ENCODE measurements at places on chromosomes 7 and 10.
A peak's percentile ranks its signal among the peaks of the same experiment; 100 is the strongest.

GRCh38 chr10:129956286-129956670 is 7.8 kb downstream of the EBF3 start:
- no peak overlapping the region for H3K27ac ChIP-seq
- no peaks in the 10 kb centered on the region for H3K36me3 ChIP-seq
- no peak for DNase-seq
- H3K4me3 ChIP-seq = no peak overlapping the region
- peaks cover 5% of the 10 kb centered on the region for H3K4me1 ChIP-seq

- no peak overlapping the region for H3K27ac ChIP-seq
- H3K4me1 ChIP-seq = no peaks in the 10 kb centered on the region
- no peaks in the 10 kb centered on the region for H3K27me3 ChIP-seq
- no peak overlapping the region for H3K4me3 ChIP-seq
Observed at GRCh38 chr10:20963056-20963455, 65.9 kb upstream of the NEBL start.

DNA sequence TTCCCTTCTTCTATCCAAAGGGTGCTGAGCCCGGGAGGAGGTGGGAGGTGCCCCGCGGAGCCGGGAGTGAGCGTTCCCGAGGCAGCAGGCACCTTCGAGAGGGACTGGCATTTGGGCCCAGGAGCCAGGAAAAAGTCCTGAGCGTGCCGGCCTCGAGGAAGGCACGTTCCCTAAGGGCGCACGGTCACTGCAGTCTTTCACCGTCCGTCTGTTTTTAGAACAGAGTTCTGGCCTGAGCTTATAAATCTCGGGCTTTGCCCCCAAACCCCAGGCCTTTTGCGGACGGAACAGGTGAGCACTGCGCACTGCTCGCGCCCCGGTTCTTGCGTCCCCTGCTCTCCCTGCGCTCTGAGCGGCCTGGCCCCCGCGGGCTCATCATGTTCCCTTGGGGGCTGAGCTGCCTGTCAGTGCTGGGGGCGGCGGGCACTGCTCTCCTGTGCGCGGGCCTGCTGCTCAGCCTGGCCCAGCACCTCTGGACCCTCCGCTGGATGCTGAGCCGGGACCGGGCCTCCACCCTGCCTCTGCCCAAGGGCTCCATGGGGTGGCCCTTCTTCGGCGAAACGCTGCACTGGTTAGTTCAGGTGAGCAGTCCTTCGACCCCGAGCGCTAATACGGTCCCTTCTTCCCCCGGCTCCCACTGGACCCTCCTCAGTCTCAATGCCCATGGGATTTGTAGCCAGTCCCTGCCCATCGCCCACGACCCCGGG is 442 bp downstream of the CYP26C1 start:
- peaks cover 21% of the 10 kb centered on the region for H3K27me3 ChIP-seq
- DNase-seq = no peak
- H3K27ac ChIP-seq = no peak overlapping the region
- H3K36me3 ChIP-seq = peaks cover 3% of the 10 kb centered on the region

DNA sequence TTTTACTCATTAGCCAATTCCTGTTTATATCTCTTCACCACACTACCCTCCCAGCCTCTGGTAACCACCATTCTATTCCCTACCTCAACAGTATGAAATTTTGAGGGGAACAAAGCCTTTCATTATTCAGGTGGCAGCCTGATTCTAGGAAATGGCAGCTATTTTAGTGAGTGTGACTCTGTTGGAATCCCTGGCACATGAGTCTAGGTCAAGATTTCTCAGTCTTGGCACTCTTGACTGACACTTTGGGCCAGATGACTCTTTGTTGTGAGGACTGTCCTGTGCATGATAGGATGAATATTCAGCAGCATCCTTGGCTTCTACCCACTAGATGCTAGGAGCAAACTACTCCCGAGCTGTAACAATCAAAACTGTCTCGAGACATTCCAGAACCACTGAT is 322.8 kb upstream of the PHYHIPL start:
- H3K27ac ChIP-seq = no peak overlapping the region
- H3K27me3 ChIP-seq = no peaks in the 10 kb centered on the region

DNA sequence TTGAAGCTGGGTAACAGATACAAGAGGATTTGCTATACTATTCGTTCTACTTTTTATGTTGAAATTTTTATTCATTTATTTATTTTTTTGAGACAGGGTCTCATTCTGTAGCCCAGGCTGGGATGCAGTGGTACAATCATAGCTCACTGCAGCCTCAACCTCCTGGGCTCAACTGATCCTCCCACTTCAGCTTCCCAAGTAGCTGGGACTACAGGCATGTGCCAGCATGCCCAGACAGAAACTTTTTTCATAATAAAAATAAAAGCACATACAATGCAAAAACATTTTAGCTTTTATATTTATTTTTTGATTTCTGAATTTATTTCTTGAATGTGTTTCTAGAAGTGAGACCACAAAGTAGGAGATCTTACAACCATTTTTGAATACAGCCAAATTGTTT is 71.2 kb downstream of the FANK1 start:
- no peak overlapping the region for H3K4me3 ChIP-seq
- DNase-seq = no peak
- no peak overlapping the region for H3K27ac ChIP-seq
- peaks cover 2% of the 10 kb centered on the region for H3K27me3 ChIP-seq
- no peaks in the 10 kb centered on the region for H3K4me1 ChIP-seq
- H3K36me3 ChIP-seq = no peaks in the 10 kb centered on the region

DNA sequence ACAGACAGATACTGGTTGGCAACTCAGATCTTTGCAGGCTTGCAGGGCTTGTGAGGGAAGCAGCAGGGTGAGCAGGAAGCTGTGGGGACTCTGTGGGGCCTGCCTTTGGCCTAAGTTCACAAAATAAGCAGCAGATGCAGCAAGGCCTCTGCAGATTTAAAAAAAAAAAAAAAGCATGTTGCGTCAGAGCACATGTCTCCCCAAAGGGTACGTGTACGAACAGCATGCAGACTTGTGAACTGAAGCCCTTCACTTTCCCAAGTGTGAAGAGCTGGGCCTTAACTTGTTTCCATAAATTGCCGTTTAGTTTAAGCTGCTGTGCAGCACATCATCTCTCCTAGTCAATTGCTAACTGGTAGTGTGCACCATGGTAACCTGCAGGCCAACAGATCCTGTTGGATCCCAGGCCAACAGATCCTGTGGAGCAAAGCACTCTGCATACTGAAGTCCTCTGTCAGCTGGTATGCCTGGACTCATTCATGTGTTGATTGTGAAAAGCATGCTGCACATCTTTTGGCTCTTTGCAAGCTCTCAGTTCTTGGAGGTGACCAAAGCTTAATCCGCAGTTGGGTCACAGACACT is 10.8 kb upstream of the XPNPEP1 start:
- no peaks in the 10 kb centered on the region for H3K27me3 ChIP-seq
- H3K27ac ChIP-seq = peak overlapping the region; percentile 59
- no peaks in the 10 kb centered on the region for H3K36me3 ChIP-seq
- H3K4me1 ChIP-seq = peaks cover 49% of the 10 kb centered on the region
- no peak overlapping the region for H3K4me3 ChIP-seq

DNA sequence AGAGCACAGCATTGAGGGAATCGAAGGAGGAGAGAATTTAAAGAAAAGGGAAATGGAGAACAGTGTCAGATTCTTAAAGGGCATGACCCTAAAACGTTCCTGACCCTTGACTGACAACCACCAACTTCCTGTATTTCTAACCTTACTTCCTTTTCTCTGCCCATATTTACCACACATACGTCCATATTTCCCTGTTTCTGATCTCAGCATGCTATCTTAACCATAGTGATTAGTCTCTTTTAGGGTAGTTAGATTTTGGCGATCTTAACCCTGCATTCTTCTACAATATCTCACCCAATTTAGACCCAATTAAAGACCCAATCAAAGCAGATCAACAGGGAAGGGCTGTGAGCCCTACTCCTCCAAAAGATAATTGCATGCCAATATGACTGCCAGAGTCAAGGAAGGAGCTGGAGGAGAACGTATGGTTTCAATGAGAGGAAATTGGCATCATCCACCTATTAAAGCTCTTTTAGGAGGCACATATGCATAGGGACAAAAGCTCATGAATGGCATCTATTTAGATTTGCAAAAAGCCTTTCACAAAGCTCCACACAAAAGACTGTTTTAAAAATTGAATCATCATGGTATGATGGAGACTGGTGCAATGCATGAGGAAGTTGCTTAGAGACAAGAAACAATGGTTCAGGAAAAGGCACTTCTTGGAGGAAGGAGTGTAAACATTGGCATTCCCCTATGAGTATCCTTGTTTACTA is 49.0 kb upstream of the ARHGAP12 start:
- H3K4me1 ChIP-seq = peaks cover 10% of the 10 kb centered on the region
- no peak overlapping the region for H3K27ac ChIP-seq
- no peaks in the 10 kb centered on the region for H3K36me3 ChIP-seq
- no peak for DNase-seq
- peaks cover 3% of the 10 kb centered on the region for H3K27me3 ChIP-seq
- no peak overlapping the region for H3K4me3 ChIP-seq

DNA sequence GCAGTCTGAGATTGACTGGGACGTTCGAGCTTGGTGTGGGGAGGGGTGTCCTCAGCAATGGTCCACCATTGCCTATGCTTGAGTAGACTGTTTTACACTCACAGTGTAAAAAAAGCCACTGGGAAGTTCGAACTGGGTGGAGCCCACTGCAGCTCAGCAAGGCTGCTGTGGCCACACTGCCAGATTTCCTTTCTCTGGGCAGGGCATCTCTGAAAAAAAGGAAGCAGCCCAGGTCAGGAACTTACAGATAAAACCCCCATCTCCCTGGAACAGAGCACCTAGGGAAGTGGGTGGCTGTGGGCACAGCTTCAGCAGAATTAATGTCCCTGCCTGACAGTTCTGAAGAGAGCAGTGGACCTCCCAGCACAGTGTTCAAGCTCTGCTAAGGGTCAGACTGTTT is 80.3 kb downstream of the BICC1 start:
- H3K4me1 ChIP-seq = no peaks in the 10 kb centered on the region
- no peak overlapping the region for H3K4me3 ChIP-seq
- H3K27me3 ChIP-seq = peaks cover 17% of the 10 kb centered on the region
- H3K27ac ChIP-seq = no peak overlapping the region
- DNase-seq = no peak
